Dermis blood vessel endothelial cell (primary cell): ENCODE measurements at places on chromosomes 2 and 18.

DNA sequence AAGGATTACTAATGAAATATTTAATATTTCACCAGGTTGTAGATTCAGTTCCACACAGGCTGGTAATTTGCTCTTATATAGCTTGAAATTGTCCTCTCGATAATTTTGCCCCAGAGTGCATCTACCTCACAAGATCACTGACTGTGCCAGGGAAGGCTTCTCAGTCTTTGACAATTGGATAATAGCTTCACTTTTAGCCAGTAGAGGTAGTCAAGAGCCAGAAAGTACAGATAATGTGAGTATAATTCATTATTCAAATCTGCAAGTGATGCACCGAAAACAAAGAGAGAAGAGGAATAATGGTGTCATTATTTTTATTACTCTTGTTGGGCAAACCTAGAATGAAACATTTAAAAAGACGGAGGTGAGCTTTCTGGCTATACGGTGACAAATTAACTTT is 292.8 kb downstream of the EN1 start:
- DNase-seq = no peak

DNA sequence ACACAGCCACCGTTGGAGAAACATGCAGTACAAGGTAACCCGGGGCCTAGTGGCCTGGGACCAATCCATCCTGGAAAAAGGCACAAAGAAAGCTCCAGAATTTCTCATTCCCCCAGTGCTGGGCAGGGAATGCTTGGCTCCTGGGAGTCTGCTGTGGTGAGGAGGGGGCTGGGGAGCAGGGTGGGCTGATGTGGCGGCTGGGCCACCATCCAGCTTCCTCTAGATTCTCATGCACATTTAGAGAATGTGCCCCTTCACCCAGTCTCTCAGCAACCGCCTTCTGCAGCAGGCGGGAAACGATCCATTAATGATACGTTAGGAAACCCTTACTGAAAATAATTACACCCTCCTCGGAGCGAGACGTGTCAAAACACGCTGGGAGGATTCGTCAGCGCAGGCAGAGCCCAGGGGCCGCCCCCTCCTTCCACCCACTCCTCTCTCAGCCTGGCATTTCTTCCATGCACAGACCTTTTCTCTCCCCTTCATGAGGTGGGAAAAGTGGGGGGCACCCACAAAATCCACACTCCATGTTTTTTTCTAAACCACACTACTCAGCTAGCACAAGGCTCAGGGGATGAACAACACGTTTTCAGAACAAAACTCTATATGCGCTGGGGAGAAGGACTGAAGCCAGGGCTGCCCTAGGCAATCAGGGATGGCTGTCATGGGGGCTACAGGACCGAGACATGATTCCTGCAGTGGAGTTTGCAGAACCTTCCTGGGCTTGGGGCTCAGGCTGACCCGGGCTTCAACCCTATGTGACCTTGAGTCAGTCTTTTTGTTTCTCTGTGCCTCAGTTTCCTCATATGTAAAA is 56.1 kb upstream of the SMAD7 start:
- no peak for DNase-seq

GRCh38 chr2:18596993-18597392 is 7.6 kb upstream of the NT5C1B start:
- no peak for DNase-seq

GRCh38 chr2:150732064-150732463 is 244.6 kb upstream of the RND3 start:
- no peak for DNase-seq

DNA sequence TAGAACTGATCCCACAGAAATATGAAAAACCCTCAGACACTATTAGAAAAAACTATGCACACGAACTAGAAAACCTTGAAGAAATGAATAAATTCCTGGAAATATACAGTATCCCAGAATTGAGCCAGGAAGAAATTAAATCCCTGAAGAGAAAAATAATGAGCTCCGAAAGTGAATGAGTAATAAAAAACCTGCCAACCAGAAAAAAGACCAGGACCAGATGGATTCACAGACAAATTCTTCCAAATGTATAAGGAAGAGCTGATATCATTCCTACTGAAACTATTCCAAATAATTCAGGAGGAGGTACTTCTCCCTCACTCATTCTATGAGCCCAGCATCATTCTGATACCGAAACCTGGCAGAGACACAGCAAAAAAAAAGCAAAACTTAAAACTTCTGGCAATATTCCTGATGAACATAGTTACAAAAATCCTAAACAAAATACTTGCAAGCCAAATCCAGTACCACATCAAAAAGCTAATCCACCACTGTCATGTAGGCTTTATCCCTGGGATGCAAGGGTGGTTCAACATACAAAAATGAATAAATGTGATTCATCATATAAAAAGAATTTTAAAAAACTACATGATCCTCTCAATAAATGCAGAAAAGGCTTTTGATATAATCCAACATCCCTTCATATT is 1397.6 kb upstream of the DDX18 start:
- no peak for DNase-seq

GRCh38 chr2:140863713-140864112 is 1267.1 kb downstream of the LRP1B start:
- peak; percentile 64 for DNase-seq

- DNase-seq = no peak
These were observed 131.9 kb upstream of the CHAC2 start for GRCh38 chr2:53635694-53636093.

DNA sequence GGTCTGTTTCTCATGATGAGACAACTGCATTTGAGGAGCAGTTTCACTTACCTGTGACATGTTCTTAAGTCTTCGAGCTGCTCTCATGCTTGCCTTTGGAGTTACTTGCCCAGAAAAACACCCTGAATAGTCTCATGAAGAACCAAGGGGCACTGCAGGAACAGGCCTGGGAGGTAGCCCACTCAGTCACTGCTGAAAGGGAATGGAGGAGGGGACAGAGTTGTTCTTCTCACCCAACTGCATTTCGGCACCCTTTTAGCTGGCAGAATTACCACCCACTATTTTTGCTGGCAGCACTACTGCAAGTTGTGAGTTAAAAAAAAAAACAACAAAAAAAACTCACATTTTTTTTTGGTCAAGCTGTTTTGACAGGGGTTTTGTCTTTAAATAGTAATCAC is 181.9 kb downstream of the PTPRM start:
- no peak for DNase-seq

DNA sequence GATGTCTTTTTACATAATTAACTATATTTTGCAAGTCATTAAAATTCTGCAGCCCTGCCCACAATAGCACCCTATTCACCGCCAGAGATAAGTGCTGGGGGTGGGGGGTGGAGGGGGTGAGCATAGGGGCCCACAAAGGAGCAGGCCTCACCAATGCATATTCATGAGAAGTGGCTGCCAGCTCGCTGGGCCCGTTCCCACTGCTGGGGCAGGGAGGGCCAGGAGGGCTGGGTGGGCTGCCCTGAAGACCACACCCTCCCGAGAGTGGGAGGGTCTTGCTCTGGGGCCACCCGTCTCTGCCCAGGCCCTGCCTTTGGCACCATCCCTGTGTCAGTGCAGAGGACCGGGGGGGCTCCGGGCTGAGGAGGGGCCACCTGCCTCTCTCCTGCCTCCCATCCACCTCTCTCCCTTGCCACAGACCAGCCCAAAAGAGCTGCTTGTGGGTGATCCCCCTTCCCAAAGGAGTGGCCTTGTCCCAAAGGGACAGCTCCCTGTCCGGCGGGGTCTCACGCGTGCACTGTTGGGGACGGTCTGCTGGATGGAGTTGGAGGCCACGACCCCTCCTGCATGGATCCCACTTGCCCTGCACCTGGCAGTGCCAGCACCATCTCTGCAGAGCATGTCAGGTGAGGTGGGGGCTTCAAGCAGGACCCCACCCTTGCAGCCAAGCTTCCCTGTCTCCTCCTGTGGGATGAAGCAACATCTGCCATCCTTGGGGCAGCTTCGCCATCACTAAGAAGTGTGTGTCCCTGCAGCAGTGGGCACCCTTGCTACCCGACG is 138.8 kb upstream of the GPC1 start:
- no peak for DNase-seq

- no peak for DNase-seq
These were observed 78.2 kb upstream of the SMAD7 start for GRCh38 chr18:49028801-49029506.

DNA sequence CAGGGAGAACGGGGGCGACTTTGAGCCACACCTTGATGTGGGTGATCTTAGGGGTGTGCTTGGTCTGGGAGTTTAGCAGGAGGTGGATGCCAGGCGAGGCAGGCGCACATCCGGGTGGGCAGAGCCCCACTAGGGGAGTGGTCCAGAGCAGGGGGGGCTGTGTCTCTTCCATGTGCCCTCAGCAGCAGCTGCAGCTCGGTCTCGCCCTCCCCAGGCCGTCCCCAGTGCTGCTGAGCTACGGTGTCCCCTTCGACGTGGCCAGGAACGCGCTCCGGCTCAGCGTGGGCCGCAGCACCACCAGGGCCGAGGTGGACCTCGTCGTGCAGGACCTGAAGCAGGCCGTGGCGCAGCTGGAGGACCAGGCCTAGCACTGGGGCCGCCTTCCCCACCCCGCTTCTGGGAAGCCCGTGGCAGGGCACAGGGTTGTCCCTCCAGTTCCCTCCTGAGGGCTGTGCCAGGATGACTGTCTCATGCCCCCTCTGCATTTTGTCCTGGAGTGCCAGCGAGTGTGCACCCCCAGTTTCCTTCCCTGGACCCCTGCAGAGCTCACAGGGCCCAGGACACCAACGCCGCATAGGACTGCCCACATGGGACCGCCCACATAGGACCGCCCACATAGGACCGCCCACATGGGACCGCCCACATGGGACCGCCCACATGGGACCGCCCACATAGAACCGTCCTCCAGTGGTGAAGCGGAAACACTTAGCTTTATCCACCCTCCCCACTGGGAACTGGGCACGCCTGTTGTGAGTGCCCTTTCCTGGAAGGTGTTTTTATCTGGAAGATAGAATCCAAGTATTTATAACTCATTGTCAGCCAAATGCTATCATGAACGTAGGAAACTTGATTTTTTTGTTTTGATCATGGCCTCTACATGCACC is 1.9 kb upstream of the ESPNL start:
- peak; percentile 96 for DNase-seq

DNA sequence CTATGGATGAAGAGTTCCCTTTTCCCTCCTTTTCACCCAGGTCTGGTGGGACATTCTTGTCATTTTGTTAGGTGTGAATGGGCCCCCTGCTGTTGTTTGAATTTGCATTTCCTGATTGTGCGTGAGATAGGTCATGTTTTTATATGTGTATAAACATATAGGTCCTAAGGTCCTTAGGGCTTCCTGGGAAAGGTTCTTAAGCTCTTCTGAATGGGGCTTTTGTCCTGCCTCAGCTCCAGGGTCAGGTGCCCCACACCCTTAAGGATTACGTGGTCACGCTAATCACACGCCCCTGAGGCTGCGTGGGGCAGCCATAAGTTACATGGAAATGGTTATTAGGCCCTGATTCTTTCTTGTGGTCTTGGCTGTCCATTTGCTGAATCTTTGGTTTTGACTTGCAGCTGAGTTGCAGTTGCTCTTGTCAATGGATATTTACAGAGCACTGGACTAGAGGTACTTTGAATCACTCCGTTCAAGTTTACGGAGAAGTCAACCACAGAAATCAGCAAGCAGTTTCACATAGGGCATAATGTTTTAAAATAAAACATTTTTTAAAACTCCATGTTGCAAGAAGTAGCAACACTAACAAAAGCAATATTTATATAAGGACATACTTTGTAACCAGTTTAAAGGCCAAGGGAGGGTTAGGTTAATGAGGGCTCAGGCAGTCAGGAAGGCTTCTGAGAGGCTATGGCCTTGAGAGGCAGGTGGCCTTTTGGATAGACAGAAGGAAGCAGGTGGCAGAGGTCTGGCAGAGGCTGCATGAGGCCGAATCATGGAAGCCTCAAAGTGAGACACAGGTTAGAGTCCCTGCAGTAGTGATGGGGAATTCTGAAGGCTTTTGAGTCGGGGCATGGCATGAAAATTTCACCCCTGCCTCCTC is 24.2 kb downstream of the LIPG start:
- no peak for DNase-seq

DNA sequence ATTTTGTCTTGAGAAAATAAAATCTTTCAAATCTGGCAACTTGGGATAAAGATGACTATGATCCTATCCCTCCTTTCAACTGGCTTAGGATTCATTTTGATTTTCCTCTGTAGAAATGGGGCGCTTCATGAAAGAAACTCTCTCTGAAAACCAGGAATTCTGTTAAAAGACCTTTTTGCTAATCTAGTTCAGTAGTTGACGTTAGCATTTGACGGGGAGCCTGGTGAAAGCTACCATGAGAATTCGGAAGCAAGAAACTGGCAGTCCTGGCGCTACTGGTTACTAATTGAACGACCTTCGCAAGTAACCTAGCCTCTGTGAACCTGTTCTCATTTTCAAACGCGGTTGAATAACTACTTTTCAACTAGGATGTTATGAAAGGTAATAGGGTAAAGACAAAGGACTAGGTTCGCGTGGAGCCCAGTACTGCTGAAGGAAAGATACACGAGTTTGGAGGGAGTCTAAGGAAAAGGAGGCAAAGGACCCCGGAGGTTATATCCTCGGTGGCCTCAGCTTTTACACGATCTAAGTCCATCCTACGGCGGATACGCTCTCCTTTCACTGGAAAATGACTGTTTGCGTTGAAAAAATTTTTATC is 604 bp upstream of the STK11IP start:
- DNase-seq = no peak

GRCh38 chr2:120348737-120349439 is 3.0 kb downstream of the INHBB start:
- DNase-seq = no peak

DNA sequence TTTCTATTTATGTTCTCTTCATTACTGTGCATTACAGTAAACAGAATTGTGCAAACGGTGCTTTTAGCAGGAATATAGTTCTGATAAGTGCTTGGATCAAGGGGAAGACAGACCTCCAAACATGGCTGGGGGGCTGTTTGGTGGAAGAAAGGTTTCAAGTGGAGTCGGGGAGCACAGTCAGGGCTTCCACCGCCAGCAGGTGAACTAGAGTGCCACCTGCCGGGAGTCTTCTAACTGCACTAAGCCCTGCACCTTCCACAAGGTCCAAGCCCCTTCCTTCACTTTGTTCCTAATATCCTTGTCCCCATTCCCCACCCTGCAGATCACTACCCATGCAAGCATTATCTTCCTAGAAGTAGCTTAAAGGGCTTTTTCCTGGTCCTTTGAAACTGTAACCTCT is 11.1 kb downstream of the ONECUT2 start:
- DNase-seq = peak; percentile 62
